Choroid plexus epithelial cell (primary cell): ENCODE measurements at places on chromosomes 3 and 15.

DNA sequence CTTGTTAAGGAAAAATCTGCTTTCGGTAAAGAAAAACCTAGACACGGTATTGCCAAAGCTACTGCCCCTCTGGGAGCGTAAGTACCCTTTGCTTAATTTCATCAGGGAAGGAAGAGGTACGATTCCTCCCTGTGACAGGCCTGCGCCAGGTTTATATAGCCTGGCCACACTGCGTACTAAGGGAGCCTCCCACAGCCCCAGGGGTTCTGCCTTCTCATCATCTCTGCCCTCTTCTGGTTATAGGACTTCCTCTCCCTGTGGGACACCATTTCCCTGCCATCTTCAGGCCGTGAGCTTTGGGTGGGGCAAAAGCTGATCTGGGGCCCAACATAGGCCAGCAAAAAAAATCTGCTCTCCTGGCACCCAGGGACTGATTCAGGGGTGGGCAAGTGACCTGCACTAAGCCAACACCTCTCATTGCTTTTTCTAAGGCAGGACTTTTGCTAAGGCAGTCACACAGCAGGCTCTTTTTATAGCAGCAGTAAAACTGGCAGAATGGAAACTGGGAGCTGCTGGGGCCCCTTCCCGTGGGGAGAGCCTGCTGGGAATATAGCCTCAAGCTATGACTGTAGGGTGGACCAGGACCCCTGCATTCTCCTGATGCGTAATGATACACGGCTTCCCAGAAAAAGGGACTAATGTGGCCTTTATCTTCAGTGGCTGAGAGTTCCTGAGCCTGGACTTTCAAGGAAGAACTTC lies 76.2 kb downstream of the PRICKLE2 start:
- peak; percentile 18 for DNase-seq

GRCh38 chr15:41773729-41774061 lies 589 bp upstream of the MAPKBP1 start:
- DNase-seq, result no peak

DNA sequence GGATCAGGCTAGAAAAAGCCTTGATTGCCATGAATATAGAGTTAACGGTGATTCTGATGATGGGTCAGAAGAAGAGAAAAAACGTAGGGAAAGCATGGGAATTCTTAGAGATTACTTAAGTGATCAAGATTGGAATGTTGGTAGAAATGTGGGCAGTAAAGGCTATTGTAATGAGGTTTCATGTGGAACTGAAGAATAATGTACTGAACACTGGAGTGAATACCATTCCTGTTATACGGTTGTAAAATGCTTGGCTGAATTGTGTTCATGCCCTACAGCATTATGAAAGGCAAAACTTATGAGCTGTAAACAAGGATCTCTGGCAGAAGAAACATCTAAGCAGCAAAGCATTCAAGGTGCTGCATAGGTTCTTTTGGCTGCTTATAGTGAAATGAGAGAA lies 414.1 kb upstream of the CBLB start:
- no peak for DNase-seq

DNA sequence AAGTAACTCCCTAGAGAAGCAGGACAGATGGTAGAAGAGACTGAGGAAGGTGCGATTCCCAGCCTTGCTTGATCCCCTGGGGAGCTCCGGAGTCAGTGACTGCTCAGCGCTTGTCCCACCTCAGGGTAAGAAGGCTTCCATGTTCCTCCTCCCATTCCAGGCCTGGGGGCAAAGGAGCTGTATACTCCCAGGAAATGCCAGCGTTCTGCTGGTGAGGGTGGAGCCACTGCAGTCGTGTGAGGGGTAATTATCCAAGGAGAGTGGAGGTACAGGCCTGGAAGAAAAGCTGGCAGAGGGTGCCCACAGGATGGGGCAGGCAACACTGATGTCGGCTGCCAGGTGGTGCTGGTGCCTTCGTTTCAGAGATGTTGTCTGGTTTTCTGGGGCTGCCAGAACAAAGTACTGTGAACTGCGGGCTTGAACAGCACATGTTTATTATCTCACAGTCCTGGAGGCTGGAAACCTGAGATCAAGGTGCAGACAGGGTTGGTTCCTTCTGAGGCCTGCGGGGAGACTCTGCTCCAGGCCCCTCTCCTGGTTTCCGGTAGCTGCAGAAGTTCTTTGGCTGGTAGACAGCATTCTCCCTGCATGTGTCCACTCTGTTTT lies 12.1 kb upstream of the APBA2 start:
- peak; percentile 56 for DNase-seq

DNA sequence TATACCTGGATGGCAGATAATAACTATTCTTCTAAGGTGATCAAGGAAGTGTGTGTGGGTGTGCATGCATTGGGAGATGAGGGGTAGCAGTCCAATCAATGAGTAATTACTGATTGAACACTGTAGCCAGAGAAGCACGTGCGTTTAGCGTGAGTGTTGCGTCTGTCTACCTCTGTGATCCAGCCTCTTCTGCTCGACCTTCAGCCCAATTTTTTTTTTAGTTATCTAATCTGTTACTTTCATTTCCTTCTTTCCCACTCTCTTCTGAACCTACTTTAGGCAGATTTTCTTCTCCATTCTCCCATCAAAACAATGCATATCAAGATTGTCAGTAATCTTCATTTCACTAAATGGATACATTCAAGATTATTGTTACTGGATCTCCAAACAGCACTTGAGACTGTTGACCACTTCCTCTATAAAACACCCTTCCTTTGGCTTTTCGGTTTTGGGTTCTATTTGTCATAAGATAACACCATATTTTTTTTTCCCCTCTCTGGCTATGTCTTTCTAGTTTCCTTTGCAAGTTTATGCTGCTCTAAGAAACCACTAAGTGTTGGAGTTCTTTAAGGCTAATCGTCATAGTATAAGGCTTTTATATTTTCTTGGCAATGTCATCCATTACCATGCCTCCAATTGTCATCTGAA lies 41.0 kb downstream of the MCTP2 start:
- DNase-seq, result no peak

- no peak for DNase-seq
These were observed 1047.2 kb downstream of the ROBO2 start for GRCh38 chr3:78087134-78087533.

DNA sequence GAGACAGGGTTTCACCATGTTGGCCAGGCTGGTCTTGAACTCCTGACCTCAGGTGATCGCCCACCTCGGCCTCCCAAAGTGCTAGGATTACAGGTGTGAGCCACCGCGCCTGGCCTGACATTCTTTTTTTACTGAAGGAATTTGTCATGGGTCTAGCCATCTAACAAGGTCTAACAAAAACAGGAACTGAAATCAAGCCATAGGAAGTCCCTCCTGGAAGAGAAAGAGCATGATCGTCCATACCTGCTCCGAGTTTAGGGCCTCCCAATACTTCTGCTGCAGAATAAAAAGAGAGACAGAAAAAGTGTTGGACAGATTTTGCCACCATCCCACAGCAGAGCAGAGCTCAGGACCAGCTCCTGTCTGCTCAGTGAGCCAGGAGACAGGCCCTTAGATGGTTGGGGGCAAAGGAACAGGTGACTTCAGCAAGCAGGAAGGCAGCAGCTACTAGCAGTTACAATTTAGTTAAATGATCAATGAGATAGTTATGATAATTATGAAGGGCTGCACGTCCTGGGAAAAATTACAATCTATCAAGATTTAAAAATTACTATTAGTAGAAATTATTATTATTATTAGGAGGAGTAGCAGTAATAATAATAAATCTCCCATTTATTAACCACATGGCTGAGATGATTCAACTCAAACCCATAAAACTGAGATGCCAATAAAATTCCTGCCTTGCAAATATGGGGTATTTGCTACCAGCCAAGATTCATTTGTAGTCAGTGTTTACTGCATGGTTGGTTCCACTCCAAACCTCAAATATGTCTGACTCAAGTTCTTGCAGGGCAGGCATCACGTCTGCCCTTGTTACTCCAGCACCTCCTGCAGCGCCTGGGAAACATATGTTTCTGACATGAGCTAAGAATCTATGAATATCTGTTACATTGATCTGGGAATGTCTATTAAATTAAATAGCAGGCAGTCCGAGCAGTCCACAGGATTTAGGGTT lies 40.1 kb downstream of the TMEM44 start:
- peak; percentile 100 for DNase-seq

GRCh38 chr3:148924562-148924961 lies 59.5 kb downstream of the CPA3 start:
- peak; percentile 68 for DNase-seq

DNA sequence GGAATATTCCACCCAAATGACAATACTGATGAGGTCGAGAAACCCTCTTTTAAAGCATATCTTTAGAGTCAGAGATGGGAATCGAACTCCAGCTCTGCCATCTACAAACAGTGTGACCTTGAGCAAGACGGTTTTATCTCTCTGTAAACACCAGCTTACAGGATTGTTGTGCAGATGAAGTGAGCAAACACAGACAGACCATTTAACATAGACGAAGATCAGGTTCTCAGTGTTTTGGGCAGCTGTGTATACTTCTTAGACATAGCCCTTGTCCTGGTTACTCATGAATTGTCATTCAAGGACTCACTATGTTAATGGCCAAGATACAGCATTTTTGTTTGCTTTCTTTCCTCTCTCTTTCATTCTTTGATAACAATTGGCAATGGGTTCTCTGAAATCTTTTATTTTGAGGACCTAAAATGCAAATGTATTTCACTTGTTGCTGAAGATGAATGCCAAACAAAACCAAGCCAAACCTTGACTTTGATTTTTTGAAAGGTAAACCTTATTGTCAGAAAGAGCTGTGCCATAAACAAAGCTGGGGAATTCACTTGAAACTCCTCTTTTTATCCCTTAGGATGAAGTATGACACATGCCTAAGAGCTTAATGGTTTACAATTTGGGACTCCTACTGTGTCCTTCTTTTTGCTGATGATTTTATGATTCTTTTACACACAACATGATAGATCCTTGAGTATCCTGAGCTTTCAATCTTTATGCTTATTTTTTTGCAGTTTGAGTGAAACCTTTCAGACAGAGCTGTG lies 250.0 kb upstream of the PDZRN3 start:
- DNase-seq, result no peak

GRCh38 chr15:81752974-81753373 lies 292.8 kb downstream of the MEX3B start:
- peak; percentile 3 for DNase-seq

DNA sequence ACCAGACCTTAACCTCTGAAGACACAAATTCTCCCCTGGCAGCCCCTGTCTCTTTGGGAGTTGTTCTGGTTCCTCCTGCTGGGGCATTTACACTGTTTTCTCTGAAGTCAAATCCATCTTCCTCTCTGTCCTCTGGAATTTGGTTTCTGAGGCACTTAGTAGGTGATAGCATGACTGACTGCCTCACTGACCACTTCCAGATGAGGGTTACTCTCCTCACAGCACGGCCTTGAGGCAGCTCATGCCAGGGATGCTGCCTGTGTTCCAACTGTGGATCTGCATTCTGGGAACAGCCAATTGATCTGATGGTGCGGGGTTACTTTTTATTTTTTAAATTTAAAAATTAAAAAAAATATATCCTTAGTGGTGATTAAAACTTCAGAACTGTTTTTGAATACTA lies 140.9 kb upstream of the ROPN1 start:
- DNase-seq, result no peak

- DNase-seq, result no peak
These were observed 49.8 kb upstream of the SSR3 start for GRCh38 chr3:156604642-156605144.

DNA sequence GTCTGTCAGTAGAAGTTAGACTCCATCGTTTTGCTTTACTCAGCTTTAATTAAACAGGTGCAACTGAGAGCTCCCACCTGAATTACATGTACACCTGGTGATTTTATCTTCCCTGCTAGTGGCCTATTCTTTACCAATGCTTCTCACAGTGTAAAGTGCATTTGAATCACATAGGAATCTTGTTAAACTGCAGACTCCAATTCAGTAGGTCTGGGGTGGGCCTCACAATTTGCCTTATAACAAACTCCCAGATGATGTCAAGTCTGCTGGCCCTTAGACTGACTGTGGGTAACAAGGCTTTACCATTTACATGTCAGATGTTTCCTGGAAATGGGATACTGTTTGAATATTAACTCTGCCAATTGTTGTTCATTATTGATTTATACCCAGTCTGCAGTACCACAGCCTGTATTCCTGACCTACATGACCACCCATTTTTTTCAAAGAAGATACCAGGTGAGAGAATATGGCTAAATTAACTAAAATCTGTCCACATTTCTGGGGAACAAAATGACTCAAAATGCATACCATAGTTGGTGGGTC lies 37.2 kb downstream of the CMSS1 start:
- DNase-seq, result no peak

GRCh38 chr3:122057671-122058070 lies 2.5 kb downstream of the CD86 start:
- DNase-seq, result no peak

- DNase-seq, result no peak
These were observed 101.6 kb downstream of the OXNAD1 start for GRCh38 chr3:16366581-16366980.

- no peak for DNase-seq
These were observed 24.8 kb upstream of the ATG7 start for GRCh38 chr3:11247362-11247761.

- no peak for DNase-seq
These were observed 37.2 kb upstream of the PRR20G start for GRCh38 chr3:127324913-127325628.

- DNase-seq, result peak; percentile 23
These were observed 49.6 kb downstream of the SHQ1 start for GRCh38 chr3:72798552-72799195.

DNA sequence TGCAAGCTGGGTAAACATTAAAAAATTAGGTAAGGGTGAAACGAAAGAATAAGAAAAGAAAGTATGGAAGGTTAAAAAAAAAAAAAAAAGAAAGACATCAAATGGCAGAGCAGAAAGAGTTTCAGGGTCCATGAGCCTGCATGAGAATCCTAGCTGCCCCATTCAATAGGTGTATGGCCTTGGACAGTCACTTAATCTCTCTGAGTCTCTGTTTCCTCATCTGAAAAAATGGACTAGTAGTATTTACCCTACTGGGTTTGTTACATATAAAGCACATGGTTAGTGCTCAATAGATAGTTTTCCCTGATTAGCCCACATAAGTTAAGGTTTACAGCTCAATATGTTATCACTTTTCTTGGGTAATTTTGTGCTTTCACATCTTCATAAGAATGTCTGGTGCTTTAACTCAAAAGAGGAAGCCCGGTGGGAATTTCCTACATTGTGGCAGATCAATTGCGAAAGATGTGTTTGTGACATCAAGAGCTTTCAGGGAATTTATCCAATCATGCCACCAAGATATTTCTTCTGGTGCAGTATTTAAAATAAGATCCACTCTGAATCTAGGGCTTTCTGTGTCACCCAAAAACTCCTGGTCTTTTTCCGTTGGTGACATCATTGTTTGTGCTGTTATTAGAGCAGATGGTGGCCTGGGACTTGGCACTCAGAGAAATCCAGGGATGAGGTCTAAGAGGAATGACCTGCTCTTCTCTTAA lies 57.2 kb upstream of the UBE2E1 start:
- DNase-seq, result peak; percentile 77

- DNase-seq, result no peak
These were observed 7.5 kb downstream of the IDH3A start for GRCh38 chr15:78156653-78157052.

DNA sequence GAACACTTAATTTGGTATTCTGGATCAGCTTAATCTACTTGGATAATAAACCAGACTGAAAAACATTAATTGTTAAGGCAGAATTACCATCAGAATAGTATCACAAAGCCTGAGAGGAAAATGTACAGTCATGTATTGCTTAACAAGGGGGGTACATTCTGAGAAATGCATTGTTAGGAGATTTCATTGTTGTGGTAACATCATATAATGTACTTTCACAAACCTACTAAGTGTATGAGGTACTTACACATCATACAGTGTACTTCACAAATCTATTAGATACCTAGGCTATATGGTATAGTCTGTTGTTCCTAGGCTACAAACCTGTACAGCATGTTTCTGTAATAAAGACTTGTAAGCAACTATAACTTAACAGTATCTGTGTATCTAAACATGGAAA lies 68.2 kb downstream of the NBEAL2 start:
- DNase-seq, result no peak
